Activated T-cell treated with anti-CD3 and anti-CD28 coated beads, Interleukin-2, amount 50 U/mL, for 72 hours (primary cell): ENCODE measurements at places on chromosomes 3 and 15.

DNA sequence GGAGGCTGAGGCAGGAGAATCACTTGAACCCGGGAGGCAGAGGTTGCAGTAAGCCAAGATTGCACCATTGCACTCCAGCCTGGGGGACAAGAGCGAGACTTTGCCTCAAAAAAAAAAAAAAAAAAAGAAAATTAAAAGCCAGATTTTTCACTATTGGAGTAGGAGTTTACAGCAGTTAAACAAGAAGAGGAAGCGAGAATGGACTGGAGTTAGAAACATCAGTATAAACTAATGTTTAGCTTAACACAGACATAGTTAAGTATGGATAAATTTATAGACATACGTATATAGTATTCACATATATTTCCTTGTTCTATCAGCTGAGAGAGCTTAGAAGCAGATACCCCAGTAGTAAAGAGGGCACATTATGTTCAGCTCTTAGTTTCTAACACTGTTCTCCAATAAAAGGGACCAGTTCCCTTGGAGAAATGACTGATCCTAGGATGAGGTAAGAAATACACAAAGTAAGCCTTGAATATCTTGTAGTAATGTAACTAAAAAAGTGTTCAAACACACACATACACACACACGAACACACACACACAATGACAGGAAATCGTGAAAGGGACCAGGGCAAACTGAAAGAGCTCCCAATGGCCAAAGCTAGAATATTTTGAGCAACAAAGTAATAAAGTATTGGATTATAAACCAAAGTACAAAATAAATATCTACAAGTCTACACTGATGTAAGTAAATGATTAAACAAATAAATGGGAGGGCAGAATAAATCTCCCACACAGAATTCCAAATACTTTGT, 25.1 kb downstream of the PIK3CB start:
- no peak for DNase-seq

DNA sequence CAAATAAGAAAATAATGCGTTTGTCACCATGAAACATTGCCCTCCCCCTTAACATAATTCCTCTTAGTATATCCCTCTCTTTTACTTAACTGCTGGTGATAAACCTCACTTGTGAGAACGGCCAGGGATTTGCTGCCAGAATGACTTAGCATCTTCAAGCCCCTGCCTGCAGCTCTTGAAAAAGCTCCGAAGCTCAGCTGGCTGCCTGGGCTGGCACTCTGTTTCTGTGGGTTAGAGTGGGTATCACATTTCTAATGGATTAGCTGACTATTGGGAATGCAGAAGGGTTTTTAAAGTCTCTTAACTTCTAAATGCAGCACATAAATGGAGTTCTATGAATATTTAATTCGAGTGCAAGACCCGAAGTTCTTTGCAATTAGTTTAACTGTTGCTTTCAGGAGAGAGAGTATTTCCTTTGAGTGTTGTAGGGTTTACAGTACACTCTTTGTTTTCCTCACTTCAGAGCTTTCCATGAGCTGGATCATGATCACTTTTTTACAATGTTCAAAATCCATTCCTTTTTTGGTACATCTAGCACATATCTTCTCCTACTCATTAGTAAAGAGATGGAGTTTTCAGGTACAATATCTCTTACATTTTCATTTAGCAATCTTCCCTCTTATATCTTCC, 124.7 kb upstream of the RBMS3 start:
- no peak for DNase-seq

GRCh38 chr3:45553469-45553974, 41.0 kb upstream of the LIMD1 start:
- no peak for DNase-seq

- DNase-seq = no peak
Measured at GRCh38 chr3:18087988-18088387, 337.2 kb downstream of the SATB1 start.

DNA sequence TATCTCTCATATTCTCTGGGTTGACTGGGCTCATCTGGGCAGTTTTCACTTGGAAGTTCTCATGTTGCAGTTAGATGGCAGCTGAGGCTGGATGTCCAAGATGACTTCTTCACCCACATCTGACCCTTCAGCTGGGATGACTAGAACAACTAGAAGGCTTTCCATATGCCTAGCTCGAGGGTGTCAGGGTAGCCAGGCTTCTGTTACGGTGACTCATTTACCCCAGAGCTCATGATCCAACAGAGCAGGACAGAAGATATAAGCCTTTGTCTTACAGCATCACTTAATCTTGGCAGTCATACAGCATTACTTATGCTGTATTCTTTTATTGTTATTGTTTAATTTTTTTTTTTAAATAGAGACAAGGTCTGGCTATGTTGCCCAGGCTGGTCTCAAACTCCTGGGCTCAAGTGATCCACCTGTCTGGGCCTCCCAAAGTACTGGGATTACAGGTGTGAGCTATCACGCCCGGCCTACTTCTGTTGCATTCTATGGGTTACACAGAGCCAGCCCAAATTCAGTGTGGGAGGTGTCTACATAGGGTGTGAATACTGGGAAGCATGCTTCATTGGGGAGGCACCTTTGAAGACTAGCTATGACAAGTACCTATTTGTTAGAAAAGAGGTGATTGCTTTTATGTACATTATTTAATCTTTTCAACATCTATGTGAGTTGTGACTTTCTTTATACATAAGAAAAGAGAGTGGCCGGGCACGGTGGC, 10.7 kb downstream of the HMCES start:
- DNase-seq = no peak

DNA sequence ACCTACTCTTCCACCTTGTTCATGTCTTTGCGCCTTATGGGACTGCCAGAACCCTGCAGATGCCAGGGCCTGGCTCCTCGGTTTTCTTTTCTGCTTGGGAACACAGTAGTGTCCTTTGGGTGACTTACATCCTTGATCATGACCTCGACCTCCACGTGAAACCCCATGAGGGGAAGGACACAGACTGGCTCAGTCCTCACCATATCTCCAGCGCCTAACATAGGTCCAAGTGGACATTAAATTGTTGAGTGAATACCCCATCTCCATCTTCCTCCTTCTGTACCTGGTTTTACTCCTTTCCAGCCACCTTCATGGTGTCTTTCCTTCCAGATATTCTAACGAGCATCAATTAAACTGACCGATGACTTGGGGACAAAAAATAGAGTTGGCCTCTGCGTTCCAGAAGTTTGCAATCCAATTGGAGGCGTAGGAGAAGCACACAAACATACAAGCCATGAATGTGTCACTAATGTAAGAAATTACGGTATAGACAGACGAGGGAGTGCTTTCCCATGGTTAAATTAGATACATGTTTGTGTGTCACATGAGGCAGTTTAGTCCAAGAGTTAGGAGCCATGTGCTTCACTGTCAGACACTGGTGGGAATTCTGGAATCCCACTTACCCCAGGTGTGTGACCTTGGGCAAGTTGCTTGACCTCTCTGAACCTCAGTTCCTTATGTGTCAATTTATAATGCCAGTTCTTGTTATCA, 907 bp upstream of the HERC1 start:
- no peak for DNase-seq

- no peak for DNase-seq
Measured at GRCh38 chr3:44954962-44955361, 21.0 kb downstream of the ZDHHC3 start.

DNA sequence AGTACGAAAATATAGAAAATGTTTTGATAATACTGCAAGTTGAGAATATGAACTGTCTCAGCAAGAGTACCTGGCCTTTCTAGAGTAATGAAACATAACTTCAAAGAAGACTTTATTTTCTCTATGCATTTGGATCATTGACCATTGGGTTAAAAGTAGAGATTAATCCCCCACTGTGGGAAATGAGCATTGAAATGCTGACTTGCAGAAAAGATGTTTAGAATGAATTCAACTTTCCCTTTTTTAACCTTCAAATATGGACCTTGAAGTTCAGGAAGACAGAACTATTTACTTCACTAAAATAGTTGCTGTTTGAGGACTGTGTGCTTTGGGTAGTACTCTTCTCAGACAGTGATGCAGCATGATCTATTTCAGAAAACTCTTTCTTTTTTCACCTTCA, 75.7 kb downstream of the NLGN1 start:
- no peak for DNase-seq

DNA sequence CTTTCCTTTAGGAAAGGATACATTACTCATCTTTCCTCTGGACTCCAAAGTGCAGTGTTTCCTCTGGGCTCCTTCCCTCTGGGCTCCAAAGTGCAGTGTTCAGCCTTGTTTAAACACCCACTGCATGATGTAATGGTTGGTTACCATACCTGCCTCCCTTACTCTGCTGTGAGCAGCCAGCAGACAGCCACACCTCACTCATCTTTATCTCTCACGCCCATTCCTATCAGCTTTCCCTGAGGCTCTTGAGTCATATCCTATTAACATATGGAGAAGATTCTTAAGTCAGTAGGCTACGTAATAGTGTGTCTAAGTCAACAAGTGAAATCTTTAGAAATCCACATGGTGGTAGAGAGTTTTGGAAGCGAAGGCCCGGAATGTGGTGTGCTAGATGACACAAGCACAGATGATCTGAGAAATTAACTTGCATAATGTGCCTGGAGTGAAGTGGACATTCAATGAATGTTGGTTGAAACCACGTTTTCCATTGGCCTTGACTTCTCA, 97.2 kb upstream of the CTNNB1 start:
- DNase-seq = no peak

GRCh38 chr3:192855434-192855833, 62.2 kb downstream of the MB21D2 start:
- no peak for DNase-seq

DNA sequence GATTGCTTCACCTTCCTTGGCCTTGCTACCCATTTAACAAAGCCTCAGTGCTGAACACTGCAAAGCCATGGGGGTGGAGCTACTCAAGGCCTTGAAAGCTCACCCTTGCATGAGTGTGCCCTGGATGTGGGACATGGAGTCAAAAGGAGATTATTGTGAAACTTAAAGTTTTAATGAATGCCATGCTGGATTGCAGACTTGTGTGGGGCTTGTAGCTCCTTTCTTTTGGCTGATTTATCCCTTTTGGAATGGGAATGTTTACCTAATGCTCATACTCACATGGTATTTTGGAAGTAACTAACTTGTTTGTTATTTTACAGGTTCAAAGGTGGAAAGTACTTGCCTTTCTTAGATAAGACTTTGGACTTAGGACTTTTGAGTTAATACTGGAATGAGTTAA, 538.5 kb upstream of the NECTIN3 start:
- no peak for DNase-seq
